ENCODE measurements at places on chromosomes 2 and 18.

DNA sequence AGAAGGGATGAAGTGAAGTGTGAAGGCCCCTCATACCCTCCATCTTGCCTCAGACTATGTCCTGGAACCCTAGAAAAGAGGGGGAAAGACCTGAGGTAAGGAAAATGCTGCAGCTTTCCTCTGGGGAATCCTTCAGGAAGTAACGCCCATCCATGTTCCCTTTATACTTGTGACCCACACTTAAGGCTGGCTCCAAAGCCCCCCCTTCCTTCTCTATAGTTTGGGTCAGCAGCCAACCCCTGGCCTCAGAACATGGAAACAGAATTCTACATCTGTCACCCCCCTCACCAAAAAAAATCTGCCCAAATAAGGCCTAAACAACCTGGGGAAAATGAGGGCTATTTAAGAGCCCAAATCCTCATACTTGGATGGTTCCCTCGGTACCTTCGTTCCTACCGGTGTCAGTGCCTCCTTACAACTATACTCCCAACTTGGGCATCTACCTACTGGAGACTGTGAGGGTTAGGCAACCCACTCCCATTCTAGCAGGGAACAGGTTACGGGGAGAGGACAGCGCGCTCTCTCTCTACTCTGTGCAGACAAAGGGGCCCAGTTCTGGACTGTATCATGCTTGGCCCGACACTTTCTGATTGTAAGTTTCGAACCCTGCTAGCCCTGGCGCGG, 689 bp downstream of the OST4 start:
- DNase-seq = no peak

- DNase-seq = no peak
Measured at GRCh38 chr2:183919926-183920325, 678.4 kb upstream of the ZNF804A start.

DNA sequence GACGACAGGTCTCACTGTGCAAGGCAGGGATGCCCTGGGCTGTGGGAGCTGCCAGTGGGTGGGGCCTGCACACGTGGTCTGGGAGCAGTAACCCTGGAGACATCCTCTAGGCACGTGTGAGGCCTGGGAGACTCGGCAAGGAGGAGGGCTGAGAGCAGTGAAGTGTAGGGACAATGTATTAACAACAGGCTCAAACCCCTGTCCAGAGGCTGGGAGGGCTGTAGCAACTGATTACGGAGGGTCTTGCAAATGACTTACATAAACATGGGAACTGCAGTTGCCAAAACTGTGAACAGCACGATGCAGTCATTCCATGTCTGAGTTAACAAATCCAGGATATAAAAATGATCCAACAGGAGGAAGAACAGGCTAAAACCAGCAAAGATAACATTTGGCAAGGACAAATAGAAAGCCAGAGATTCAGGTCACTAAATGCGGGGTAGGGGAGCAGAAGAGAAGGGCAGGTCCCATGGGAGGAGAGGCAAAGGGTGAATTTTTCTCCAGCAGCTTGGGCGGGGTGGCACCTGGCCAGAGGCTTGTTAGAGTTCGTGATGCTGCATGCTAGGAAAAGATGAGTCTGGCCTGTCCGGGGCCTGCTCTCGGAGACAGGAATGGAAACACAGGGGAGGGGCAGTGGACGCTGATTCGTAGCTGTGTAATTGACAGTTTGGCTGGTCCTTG, 44.9 kb downstream of the CYP27C1 start:
- DNase-seq = no peak

DNA sequence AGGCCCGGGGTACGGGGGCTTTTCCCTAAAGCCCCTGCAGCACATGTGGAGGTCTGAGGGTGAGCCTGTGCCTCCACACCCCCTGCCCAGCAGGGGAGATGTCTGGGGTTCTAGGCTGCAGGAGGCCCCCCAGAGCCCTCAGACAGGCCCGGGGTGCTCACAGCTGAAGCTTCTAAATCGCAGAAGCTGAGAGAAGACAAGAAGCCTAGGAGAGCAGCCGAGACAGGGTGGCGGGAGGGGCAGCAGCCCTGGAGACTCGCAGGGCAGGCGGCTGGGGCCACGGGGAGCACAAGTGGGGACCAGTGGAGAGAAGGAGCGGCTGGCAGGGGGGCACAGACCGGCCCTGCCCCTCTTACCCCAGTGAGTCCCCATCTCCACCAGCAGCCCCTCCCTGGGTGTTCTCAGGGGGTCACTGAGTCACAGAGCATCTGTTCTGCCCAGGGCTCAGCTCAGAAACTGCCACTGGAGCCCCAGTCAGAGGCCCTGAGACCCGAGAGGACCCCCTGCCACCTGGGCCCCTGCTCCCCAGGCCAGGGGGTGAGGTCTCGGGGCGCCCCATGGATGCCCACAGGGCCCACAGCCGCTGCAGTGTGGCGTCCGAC, 26.1 kb downstream of the GPC1 start:
- DNase-seq = no peak

DNA sequence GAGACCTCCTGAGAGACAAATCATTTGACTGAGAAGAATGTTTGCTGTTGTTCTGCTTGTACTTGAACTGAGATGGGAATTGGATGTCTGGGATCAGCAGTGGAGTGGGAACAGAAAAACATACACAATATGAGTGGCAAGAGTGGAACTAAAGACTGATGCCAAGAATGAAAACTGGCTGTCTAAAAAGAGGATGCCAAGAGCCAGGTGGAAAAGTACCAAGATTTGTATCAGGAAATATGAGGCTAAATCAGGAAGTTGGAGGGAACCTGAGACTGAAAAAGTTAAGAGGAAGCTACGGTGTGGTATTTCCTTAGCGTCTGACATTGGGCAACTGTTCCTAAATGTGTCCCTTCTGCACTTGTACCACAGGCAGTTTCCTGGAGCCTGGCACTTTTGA, 440.9 kb upstream of the CELF4 start:
- no peak for DNase-seq

GRCh38 chr2:234611209-234611608, 114.3 kb upstream of the ARL4C start:
- DNase-seq = no peak

- DNase-seq = no peak
Measured at GRCh38 chr2:164948540-164948939, 6.8 kb downstream of the SLC38A11 start.

DNA sequence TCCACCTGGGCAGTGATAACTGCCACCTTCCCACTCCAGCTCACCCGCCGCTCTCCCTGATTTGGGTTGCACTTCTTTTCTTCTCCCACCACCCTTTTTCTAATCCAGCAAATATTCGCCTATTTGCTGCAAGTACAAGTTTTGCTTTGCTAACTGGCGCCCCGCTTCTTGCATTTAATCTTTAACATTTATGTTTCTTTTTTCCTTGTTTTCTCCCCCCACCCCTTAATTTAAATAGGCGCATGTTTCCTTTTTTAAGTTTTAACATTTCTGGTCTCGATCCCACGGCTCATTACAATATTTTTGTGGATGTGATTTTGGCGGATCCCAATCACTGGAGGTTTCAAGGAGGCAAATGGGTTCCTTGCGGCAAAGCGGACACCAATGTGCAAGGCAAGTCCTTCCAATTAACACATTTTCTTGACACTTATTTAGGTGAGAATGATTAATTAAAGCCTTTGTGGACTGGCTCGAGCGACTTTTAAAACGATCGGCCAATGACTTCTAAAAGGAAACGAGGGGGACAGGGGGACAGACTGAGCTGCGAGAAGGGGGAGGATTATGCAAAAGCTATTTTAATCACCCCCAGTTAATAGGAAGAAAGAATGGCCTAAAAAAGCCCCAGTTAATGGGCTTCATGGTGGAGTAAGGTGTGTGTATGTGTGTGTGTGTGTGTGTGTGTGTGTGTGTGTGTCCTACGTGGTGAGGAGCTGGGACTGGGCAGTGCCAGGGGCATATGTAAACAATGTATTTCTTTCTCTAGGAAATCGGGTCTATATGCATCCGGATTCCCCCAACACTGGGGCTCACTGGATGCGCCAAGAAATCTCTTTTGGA, 1.6 kb downstream of the TBR1 start:
- no peak for DNase-seq

DNA sequence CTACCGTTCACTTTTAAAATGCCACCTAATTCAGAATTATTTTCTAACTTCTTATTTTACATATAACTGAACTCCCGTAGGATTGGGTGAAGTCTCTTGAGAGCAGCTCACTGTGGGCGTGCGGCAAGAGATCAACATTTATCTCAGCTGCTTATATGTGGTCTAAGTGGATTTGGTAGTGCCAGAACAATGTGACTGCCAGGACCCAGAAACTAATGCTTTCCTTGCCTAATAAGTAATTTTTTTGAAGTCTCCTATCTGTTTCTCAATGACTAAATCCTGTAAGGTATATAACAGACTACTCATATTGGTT, 11.2 kb upstream of the NFE2L2 start:
- DNase-seq = no peak

GRCh38 chr2:219003267-219003634, 10.0 kb upstream of the CRYBA2 start:
- DNase-seq = no peak

GRCh38 chr18:34631093-34631966, 78.8 kb upstream of the DTNA start:
- DNase-seq = no peak

GRCh38 chr18:55018602-55019001, 59.3 kb upstream of the CCDC68 start:
- no peak for DNase-seq

DNA sequence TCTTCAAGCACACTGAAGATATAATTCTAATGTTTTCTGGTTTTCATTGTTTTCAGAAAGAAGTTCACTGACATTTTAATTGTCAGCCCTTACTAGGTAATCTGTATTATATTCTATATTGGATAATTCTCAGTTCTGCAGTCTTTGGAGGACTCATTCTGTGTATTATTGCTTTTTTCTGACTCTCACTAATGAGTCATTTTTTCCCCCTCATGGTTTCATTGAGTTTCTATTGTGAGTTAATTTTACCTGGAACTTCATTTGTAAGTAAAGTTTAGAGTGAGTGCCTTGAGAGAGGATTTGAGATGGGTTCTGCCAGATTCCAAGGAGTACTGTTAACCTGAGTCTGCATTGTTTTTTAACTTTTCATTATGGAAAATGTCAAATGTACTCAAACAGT, 90.4 kb upstream of the LYPD1 start:
- DNase-seq = no peak

GRCh38 chr2:138012082-138012481, 47.8 kb downstream of the HNMT start:
- DNase-seq = no peak

GRCh38 chr2:148970385-148970784, 68.1 kb upstream of the LYPD6B start:
- DNase-seq = no peak

GRCh38 chr18:71209944-71210343, 921.1 kb downstream of the SOCS6 start:
- no peak for DNase-seq

GRCh38 chr2:36356298-36356989, 866 bp downstream of the CRIM1 start:
- DNase-seq = peak; percentile 30

- no peak for DNase-seq
Measured at GRCh38 chr2:76491503-76491902, 780.8 kb upstream of the GCFC2 start.

DNA sequence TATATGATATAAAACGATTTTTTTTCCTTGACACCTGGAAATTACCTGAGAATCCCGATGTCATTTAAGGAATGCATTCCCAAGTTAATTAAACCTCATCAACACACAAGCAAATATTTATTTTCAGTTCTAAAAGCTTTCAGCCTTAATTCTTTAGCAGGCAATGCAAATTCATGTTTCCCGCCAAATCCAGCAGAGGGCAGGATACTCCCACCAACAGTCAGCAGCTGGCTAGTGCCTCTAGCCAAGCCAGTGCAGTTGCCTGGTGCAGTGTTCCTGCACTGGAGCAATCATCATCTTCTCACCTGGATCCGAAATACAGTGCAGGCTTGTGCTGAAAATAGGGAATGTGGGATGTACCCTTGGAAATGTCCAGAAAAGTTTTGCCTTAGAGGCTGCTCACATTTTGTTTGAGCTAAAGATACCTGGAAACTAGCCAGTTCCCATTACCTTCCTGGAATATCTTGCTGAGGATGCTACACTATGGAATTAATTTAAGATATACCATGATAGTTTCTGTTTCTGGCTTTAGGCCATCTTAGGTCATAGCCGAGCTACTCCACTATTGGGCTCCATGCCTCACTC, 48.4 kb upstream of the CYTIP start:
- peak; percentile 51 for DNase-seq

- DNase-seq = no peak
Measured at GRCh38 chr2:106158871-106159270, 35.2 kb downstream of the UXS1 start.

GRCh38 chr18:28767727-28768211, 590.8 kb upstream of the CDH2 start:
- no peak for DNase-seq

DNA sequence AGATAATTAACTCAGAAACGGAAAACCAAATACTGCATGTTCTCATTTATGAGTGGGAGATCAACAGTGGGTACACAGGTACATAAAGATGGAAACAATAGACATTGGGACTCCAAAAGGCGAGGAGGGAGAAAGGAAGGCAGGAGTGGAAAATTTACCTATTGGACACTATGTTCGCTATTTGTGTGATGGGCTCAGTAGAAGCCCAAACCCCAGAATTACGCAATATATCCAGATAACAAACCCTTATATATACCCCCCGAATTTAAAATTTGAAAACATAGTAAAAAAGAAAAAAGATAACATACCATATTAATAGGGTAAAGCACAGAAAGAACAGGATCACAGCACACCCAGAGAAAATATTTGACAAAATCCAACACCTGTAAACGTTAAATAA, 1351.7 kb upstream of the FAM98A start:
- DNase-seq = no peak

- no peak for DNase-seq
Measured at GRCh38 chr2:209570194-209570593, 146.3 kb downstream of the MAP2 start.

DNA sequence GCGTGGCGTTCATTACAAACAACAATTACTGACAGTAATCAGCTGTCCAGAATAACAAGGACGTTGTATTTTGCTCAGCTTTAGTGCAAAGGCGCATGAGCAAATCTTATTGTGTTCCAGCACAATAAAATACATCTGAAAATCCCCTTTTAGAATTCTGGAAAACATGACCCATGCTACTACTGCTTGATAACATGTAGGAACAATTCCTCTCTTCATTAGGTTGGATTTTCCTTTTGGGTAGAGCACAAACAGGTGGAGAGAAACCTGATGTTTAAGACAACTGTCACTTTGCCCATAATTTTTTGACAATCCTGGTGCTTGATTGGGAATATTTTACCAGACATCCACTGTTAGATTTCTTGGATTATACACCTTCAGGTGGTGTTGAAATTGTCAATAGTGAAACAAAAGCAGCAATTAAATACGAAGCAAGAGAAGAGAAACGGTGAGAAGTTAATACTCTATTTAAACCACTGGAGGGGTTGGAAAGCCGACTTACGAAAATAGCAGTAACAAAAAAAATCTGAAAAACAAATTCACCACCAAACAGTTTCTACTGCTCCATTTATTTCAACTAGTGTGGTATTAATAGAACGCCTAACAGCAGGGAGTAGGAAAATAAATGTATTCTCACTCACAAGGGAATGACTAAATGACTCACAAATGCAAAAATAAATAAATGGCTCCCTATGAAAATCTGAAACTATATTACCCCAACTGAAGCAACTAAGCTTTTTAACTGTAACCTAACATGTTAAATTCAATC, 102.7 kb downstream of the CPO start:
- DNase-seq = no peak
